ENCODE measurements at places on chromosomes 12 and 14. TPM values are rescaled to one million over a fixed set of nuclear protein-coding genes. Genes with fewer than 3 reads are reported as not detected.

Gene PCED1B
- total RNA-seq = 1.2 TPM

GRCh38 chr14:28785096-28785952, 18.7 kb downstream of the FOXG1 start:
- DNase-seq = no peak

- no peak for DNase-seq
These were observed 60.1 kb downstream of the ADCK1 start for GRCh38 chr14:77859934-77860570.

DNA sequence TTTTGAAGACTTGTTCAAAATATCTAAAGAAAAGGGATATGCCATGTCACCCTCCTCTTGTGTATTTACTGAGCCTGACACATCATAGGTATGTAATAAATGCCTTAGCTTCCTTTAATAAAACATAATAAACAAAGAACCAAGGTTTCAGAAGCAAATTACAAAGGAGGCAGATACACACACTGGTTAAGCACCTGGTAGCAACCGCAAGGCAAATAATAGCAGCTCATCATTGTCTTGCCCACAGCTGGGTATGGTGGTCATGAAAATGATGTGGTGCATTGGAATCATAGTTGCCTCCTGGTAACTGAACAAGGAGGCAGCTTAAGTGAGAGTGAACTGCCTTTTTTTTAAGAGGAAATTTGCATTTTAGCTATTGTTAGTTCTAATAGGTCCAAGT, 39.0 kb downstream of the PAX9 start:
- no peak for DNase-seq
